ENCODE measurements at places on chromosomes 13 and 19.
A peak's percentile ranks its signal among the peaks of the same experiment; 100 is the strongest.

DNA sequence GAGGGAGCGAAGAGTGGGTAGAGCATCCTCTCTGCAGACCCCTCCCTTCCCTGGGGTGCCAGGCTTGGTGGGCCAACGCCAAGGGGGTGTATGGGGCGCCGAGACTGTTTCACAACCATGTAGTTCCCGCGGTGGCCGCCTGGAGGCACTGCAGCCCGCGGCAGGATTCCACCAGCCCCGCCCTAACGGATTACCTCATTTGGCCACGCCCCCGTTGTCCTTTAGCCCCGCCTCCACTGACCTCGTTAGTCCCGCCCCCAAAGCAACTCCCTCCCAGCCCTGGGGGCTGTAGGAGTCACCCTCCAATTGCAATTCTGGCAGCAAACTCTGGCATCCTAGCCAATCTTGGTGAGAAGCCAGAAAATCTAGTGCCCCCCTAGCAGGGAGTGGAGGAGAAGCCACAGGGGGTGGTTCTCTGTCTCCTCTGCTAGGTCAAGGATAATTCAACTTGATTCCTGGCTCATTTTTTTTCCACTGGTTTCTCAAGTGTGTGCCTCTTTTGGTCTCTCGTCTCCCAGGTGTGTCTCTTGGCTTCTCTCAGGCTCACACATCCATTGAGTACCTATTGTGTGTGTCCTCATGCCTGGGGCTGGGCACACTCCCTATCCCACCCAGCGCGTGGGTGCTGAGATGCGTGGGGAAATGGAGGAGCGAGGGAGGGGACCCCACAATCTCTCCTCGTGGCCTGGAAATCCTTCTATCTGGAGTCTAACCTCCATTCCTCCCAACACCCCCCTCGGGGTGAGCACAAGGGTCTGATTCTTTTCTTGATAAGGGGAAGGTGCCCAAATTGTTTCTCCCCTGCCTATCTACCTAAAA is 2.0 kb downstream of the OLFM2 start:
- peak; percentile 92 for DNase-seq

GRCh38 chr19:33260628-33261418 is 35.2 kb upstream of the SLC7A10 start:
- no peak for DNase-seq

DNA sequence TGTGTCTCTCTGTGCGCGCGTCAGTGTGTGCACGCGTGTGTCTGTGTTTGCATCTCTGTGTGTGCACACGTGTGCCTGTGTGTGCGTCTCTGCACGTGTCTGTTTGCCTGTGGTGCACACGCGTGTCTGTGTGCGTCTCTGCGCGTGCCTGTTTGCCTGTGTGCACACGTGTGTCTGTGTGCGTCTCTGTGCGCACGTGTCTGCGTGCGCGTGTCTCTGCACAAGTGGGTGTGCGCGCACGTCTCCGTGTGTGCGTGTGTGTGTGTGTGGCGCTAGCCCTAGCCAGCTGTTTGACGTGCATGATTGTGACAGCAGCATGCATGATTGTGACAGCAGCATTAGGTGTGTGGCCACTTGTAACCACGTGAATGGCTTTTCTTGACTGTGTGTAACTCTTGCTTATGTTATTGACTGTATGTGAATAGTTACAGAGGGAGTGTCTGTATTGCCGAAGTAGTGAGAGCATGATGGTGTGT is 31.1 kb downstream of the ZNF146 start:
- no peak for DNase-seq

DNA sequence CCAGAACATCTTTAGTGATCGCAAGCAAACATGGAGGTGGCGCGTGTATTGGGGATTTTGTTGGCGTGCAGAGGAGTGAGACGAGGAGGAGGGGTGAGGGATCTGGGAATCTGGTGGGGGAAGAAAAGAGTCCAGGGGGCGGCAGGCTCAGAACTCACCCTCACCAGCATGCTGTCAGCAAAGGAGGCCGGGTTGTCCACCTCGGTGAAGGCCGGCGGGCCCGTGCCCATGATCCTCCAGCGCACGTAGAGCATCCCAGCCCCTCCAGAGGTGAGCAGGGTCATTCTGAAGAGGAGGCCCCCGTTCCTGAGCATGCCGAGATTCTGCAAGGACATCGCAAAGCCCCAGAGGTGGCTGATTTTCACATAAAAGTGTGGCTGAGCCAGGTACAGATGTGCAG is 37.2 kb downstream of the TMTC4 start:
- no peak for DNase-seq

DNA sequence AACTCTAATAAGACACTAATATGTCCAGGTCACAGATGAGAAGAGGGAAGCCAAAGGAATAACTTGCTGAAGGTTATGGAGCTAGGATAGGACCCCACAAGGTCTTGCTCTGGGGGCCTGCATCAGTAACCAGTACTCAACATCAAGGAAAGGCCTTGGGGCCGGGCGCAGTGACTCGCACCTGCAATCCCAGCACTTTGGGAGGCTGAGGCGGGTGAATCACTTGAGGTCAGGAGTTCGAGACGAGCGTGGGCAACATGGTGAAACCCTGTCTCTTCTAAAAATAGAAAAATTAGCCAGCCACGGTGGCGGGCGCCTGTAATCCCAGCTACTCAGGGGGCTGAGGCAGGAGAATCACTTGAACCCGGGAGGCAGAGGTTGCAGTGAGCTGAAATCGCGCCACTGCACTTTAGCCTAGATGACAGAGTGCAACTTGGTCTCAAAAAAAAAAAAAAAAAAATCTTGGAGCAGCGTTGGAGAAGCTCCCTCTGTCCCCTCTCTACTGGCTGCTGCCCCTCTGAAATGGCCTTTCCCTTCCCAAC is 1.8 kb downstream of the LONP1 start:
- peak; percentile 65 for DNase-seq

GRCh38 chr13:79604752-79605151 is 123.8 kb downstream of the NDFIP2 start:
- DNase-seq, result no peak

- peak; percentile 99 for DNase-seq
Observed at GRCh38 chr19:52962394-52963246, at the start of gene ZNF816. Gene ZNF816 (minus strand): TSS chr19:52962881. CDS start chr19:52956089, 6,792 bp downstream.

DNA sequence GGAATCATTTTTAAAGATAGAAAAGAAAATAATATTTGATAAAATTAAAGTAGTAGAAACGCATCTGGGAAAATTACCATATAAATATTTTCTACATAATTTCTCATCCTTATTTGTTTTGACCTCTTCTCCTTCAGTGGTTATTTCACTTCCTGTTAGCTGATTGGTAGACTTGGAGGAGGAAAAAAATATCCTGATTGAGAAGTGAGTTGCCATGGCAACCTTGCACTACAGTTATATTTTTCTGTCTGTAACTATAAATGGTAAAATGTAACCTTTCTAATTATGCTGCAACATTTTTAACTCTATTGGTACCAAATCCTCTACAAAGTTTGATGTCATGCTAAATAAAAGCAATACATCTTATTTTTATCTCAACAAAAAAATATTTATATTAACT is 45.2 kb downstream of the SCEL start:
- no peak for DNase-seq

DNA sequence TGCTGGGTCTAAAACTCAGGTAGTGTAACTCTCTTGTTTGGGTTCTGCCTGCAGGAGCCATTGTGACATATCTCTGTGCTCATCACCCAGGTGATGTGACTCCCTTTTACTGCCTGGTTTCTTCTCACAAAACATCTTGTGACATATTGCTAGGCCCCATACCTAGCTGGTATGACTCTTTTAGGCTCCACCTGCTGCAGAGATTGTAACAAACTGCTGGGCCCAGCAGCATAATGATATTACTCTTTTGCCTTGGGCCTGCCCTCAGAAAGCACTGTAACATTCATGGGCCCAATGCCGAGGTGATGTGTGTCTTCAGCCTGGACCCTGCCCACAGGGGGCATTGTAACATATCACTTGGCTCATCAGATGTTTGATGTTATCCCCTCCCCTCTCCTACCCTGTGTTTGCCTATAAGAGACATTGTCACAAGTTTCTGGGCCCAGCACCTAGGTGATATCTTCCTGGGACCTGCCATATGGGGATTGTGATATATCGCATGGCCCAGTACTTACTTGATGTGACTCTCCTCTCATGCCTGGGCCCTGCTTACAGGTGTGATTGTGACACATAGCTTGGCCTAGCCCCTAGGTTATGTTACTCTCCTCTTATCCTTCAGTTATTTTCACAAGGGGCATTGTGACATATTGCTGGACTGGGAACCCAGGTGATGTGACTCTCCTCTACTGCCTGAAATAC is 18.0 kb upstream of the ZNF681 start:
- no peak for DNase-seq

- no peak for DNase-seq
Observed at GRCh38 chr13:45335397-45336024, 5.5 kb downstream of the TPT1 start.

GRCh38 chr13:112700291-112701060 is 10.6 kb downstream of the ATP11A start:
- DNase-seq, result no peak

- DNase-seq, result peak; percentile 55
Observed at GRCh38 chr19:19406878-19407632, 1.6 kb downstream of the GATAD2A start.

GRCh38 chr19:54191011-54191810 is at the start of gene TSEN34:
Gene TSEN34 (plus strand): TSS chr19:54191308. CDS start chr19:54191365, 57 bp downstream.
- peak; percentile 89 for DNase-seq

GRCh38 chr13:73708393-73708985 is 425.7 kb downstream of the KLF12 start:
- peak; percentile 29 for DNase-seq

GRCh38 chr19:50796634-50797428 is 6.6 kb downstream of the ACP4 start:
- no peak for DNase-seq

DNA sequence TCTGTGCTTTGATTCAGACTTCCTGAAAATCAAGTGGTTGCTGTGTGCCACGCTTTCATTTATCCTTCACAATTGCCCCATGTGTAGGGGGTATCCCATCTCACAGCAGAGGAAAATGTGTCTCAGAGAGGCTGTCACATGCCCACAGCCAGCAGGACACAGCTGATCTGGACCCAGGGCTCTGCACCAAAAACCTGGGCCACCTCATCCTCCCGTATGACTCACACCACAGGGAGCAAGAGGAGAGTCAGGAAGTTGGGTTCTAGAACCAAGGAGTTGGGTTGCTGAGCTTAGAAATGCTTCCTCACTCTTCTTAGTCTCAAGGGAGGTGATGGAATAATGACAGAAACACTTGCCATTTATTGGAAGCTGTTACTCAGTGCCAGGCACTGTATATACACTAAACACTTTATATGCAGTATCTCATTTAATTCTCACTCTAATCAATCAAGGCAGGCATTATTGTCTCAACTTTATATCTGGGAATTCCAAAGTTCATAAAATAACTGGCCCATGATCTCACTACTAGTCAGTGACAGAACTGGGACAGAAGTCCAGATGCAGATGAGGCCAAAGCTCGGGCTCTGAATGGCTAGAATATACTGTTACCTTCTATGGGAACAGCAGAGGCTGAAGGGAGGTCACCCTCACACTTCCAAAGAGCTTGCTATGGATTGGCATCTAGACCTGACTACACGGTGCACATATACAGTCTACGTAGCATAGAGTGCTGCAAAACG is 47.7 kb upstream of the ATP12A start:
- no peak for DNase-seq

DNA sequence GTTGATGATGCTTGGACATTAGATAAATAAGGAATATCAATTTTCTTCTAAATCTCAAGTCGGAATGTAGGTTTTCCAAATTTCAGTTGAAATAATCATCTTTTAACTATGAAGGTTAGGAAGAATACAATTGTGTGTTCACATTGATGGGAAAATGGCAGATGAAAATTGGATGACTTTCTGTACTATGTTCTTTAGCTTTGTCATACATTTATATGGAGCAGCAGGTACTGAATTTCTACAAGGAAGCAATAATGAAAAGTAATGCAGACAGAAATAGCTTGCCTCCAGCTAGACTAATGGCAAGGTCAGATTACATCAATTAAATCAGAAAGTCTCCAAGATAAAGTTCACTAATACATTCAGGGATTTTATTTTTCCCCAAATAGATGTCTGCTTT is 1423.7 kb upstream of the PCDH20 start:
- DNase-seq, result no peak

- peak; percentile 65 for DNase-seq
Observed at GRCh38 chr19:40398417-40399131, 8.6 kb upstream of the HIPK4 start.

- no peak for DNase-seq
Observed at GRCh38 chr19:36153126-36153525, 879 bp upstream of the COX7A1 start.

DNA sequence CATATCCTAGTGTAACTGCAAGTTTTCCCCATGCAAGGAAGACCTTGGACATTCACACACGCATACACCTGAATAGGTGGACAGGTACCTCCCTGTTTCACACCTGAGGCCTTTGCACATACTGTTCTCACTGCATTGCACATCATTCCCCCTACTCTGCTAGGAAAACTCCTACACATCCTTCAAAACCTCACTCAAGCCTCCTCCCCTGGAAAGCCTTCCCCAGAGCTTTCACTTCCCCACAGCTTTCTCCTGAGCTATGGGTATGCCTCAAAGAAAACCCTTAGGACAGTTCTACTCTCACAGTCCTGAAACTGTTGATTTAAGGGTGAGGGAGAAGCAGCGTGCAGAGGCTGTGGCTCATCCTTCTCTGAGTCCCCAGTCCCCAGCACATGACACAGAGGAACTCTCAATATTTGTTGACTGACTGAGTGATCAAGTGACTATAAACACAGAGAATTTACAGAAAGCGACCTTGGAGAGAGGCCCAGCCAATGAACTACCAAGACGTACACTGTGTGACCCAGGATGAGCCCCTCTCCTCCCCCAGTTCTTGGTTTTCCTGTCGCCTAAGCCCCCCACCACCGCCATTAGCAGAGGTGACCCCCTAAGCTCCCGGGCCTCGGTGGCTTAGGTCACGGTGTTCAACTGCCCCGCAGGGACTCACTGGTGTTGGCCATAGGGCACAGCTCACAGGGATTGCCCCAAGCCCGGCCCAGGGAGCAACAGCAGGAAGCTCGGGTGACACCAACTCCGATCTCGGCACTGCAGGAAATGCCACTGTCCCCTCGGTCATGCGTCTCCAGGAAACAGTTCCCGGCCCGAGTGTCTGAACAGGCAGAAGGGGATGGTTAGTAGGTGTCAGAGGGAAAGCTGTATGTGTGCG is 40.6 kb downstream of the FBN3 start:
- DNase-seq, result no peak

DNA sequence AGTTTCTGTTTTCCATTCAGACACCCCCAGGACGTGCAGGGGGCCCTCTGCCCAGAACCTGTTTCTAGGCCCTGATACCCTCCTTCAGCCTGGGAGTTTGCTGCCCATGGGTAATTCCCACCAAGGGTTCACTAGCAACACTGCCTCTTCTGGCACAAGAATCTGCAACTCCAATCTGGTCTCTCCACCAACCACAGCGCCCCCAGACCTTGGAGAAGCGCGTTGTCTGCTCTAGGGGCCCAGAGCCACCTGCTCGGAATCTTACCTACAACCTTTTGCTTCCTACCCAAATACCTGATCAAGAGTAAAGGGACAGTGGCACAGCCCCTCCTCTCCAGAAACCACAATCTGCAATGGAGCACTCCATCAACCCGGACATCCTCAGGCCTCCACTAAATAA is 763 bp downstream of the ZNF180 start:
- no peak for DNase-seq

GRCh38 chr19:11092181-11092538 is 2.9 kb downstream of the LDLR start:
- no peak for DNase-seq
